ENCODE measurements at places on chromosomes 11 and 22. TPM values are rescaled to one million over a fixed set of nuclear protein-coding genes. Genes with fewer than 3 reads are reported as not detected.
A peak's percentile ranks its signal among the peaks of the same experiment; 100 is the strongest.

DNA sequence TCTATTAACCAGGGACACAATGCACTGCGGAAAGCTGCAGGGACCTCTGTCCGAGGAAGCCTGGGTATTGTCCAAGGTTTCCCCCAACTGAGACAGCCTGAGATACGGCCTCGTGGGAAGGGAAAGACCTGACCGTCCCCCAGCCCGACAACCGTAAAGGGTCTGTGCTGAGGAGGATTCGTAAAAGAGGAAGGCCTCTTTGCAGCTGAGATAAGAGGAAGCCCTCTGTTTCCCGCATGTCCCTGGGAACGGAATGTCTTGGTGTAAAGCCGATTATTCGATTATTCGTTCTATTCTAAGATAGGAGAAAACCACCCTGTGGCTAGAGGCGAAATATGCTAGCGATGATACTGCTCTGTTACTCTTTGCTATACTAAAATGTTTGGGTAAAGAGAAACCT is 5.2 kb downstream of the BET1L start:
- DNase-seq, result no peak

The SCN4B gene
- polyA plus RNA-seq, result 3.6 TPM

DNA sequence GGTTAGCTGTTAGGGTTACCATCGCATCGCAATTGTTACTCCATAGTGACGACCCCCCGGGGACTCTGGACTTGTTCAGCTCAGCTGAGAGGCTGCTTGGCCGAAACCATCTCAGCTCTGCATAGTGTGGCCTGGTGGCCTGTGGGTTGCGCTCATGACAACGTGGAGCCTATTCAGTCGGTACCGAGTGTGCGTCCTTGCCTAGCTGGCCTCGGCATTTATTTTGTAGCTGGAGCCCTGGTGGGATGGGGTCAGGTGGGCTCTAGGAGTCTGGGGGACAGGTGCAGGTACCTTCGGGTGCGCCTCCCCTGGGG is 13.5 kb downstream of the LRP5 start:
- no peak for DNase-seq

- peak; percentile 63 for DNase-seq
Observed at GRCh38 chr11:131246663-131247062, 123.8 kb upstream of the NTM start.

The VSTM5 gene
- polyA plus RNA-seq, result 0.01 TPM

The CTSW gene
- 0.22 TPM for polyA plus RNA-seq

GRCh38 chr11:118694185-118694584 is 14.7 kb upstream of the TREH start:
- DNase-seq, result no peak

DNA sequence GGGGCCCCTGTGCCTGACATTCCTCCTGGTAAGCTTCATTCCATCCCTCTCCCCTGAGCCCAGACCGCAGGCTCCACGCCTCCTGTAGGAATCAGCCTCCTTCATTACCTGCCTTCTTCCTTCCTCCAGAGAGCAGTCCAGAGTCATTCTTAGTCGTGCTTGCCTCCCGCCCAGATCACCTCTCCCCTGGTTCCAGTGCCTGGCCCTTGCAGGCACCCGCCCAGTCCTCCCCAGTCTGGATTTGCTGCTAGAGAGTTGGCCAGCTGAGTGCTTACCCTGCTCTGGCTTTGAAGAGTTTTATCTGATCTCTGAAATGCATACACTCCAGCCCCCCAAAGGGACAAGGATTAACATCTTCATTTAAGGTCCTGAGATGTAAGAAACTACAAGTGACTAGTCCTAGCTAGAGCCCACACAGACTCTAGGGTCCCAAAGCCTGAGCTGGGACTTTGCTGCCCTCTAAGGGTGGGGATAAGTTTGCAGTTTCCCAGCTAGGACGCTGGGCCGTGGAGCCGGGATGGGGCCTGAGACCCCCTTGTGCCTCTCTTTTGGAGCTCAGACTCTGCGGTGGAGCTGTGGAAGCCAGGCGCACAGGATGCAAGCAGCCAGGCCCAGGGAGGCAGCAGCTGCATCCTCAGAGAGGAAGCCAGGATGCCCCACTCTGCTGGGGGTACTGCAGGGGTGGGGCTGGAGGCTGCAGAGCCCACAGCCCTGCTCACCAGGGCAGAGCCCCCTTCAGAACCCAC is 1.6 kb downstream of the NR1H3 start:
- DNase-seq, result peak; percentile 54

The IFITM1 gene
- polyA plus RNA-seq, result 107 TPM

- no peak for DNase-seq
Observed at GRCh38 chr22:38028344-38029130, 28.7 kb upstream of the PICK1 start.

DNA sequence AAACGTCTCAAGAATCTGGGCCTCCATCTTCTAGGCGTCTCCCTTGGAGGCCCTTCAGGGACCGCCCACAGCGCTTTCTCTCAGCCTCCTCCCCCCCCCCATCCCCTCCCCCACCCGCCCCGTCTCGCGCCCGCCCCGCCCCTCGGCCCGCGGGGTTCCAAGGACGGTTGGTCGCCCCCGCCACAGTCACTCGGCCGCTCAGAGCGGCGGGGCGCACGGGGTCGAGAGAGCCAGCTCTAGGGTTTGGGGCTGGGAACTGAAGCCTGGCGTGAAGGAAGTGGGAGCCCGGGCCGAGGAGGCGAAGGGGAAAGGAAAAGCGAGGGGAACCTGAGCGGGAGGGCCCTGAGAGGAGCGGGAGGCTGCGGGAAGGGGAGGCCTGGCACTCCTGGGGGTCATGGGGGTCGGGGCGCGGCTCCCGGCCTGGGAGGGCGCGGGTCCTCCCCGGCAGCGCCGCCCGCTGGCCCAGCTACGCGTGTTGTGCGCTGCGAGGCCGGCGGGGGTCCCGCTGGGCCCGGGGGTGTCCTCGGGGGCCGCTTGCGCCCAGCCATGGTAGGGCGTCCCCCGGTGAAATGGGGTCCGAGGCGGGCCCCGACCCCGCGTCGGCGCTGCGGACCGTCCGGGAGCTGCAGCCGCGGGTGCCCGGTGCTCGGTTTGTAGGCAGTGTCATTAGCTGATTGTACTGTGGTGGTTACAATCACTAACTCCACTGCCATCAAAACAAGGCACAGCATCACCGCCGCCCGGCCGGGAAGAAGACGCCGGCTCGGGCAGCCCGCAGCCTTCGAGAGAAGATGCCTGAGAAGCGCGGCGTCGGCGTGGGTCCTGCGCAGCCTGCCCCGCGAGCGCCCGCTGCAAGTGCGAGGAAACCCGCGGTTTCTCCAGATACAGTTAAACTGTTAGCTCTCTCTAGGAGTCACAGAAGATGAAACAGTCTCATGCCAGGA is at the start of gene BTG4:
TSS of gene BTG4 (minus strand) at position 91 of the 944 bp plus-strand sequence. CDS start 13,610 bp downstream, outside the sequence.
- no peak for DNase-seq

The TMEM191B gene
- not detected for polyA plus RNA-seq

DNA sequence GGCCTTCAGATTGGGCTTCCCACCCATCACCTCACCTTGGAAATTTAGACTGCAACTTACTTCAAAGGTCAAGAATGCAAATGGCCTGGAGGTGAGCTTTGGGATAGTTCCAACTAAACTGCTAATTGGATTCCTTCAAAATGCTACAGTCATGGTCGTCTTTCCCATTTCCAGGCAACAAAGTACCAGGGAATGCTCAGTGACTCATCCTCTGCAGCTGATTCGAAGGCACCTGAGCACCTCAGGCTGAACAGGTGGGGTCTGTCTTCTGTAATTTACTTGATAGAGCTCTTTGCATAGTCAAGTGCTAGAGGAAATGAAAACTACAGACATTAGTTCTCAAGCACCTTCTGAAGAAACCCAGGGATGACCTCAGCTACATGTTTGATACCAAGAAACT is 20.5 kb upstream of the FSHB start:
- DNase-seq, result no peak

GRCh38 chr11:70153133-70153727 is 49.9 kb upstream of the FADD start:
- DNase-seq, result no peak

DNA sequence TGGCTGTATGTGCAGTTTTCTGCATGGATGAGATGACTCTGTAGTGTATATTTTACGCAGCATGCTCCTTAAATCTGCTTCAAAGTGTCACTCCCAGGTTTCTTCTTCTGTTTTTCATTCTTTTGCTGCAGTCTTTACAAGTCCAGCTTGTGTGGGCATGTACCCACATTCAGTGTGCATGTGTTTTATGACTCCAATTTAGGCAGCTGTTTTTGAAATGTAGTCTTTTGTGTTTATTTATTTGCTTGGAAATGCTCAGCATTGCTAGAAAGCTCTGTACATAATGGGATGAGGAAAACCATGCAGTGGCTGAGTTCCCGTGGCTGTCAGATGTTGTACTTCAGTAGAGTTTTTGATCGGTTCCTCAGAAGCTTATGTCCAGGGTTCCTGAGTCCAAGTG is 138.5 kb downstream of the ARHGAP42 start:
- DNase-seq, result no peak

The OR8D1 gene
- not detected for polyA plus RNA-seq

The SPI1 gene
- 1.6 TPM for polyA plus RNA-seq

DNA sequence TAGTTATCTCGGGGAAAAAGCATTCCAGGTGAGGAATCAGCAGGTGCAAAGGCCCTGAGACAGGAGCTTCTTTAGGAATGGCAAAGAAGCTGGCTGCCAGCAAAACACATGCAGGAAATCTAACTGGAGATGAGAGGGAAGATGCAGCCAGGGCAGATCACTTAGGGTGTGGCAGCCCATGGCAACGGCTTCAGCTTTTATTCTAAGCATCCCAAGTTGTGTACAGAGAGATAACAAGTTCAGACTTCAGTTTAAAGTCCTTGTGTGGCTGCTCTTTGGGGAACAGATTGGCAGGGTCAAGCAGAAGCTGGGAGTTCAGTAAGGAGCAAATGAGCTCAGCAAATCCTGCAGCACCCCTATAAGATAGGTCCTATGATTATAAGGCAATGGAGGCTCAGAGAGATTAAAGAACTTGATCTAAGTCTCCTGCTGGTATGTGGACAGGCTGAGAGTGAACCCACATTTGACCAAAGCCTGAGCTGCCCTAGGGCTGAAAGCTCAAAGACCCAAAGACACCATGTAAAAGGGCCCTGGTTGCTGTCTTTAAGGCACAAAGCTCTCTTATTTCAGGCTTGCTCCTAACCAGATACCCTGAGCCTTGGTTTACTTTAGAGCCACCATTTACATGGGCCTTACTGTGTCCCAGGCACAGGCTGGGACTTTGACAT is 466.8 kb downstream of the SOX6 start:
- DNase-seq, result no peak

GRCh38 chr11:128095466-128095981 is 491.8 kb downstream of the ETS1 start:
- DNase-seq, result no peak

Measured in psoas muscle (tissue), 8 donors.